ENCODE measurements at places on chromosomes 5 and 9.

DNA sequence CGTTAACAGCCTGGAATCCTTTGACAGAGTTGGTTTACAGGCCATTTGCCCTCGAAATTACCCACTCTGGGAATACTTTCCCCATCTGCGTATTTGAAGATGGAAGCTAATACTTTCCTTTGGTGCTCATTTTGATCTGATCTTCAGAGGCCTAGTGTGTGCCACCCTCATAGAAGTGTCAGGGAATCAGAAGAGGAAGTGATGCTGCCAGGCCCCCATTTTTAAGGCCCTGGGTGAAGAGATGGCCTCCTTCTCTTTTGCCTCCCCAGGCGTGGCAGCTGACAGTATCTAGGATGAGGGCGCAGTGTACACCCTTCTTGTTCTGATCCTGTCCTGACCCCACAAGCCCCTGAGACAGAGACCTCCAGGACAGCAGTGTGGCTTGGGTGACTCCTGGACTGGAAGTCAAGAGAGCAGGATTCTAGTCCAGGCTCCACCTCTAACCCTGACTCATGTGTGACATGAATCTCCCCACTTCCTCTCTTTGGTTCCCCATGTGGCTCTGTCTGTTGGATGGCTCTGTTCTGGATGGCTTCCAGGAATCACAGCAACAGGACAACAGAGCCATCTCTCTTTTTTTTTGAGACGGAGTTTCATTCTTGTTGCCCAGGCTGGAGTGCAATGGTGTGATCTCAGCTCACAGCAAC lies 27.8 kb downstream of the CSF1R start:
- peak; percentile 34 for ATAC-seq

- ATAC-seq = peak; percentile 13
Measured at GRCh38 chr9:35605351-35606137, 482 bp downstream of the TESK1 start.

GRCh38 chr9:89542401-89543021 lies 44.6 kb upstream of the SEMA4D start:
- peak; percentile 40 for ATAC-seq

DNA sequence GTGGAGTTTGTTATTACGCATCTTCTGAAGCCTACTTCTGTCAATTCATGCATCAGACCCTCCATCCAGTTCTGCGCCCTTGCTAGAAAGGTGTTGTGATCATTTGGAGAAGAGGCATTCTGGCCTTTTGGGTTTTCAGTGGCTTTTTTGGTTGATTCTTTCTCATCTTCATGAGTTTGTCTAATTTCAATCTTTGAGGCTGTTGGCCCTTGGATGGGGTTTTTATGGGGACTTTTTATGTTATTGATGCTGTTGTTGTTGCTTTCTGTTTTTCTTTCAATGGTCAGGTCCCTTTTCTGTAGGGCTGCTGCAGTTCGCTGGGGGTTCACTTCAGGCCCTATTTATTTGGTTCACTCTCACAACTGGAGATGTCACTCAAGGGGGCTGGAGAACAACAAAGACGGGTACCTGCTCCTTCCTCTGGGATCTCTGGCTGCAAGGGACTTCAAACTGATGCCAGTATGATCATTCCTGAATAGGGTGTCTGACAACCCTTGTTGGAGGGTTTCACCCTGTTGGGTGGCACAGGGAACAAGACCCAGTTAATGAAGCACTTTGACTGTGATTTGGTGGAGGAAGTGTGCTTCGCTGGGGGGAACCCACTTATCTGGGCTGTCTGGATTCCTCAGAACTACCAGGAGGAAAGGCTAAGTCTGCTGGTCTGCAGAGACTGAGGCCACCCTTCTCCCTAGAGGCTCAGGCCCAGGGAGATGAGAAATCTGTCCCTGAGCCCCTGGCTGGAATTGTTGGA lies 226.7 kb upstream of the PTGER4 start:
- no peak for ATAC-seq

- ATAC-seq = no peak
Measured at GRCh38 chr9:128800061-128800460, 13.0 kb downstream of the TBC1D13 start.

DNA sequence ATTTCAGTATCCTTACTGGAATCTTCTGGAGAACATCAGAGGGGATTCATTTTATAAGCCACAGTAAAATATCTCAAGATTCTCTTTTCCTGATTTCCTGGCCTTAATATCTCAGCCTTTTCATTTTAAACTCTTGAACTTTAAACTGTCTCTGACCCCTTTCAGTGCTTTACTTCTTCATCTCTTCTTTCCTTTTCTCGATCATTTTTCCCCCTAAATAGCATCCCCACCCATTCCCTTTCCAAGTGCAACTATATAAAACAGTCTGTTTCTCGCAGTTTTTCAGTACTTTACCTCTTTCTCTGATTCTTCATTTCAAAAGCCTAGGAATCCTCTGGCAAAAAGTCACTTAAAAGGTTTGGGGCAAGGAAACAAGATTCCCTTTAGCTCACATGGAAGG lies 80.5 kb downstream of the PALM2AKAP2 start:
- ATAC-seq = no peak

DNA sequence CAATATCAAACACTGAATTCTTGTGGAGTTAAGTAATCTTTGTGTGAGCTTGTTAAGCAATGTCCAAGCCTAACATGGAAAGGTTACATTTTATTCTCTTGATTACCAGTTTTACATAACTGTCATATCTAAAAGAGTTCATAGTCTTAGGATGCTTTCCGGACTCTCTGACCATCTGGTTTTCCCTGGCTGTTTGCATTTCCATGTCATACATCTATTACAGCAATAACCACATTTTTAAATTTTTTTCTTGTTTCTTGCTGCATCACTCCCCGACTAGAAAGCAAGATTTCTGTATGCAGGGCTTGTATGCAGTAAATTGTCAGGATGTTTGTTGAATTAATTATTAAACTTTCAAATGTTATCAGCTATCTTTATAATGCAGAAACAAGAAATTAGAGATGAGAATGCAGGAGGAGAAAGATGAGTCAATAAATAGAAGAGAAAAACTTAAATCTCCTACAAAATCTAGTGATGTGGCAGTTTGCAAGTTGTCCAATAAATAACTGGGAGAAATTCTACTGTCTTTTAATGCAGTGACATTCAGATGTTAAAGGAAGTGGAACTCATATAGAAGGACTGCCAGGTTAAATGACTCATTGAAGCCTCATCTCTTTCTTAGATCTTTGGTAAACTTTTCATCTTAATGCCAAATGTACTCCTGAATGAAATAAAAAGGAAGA lies 179.6 kb upstream of the SGCD start:
- ATAC-seq = peak; percentile 88

GRCh38 chr9:116806075-116806474 lies 119.0 kb downstream of the TRIM32 start:
- no peak for ATAC-seq

DNA sequence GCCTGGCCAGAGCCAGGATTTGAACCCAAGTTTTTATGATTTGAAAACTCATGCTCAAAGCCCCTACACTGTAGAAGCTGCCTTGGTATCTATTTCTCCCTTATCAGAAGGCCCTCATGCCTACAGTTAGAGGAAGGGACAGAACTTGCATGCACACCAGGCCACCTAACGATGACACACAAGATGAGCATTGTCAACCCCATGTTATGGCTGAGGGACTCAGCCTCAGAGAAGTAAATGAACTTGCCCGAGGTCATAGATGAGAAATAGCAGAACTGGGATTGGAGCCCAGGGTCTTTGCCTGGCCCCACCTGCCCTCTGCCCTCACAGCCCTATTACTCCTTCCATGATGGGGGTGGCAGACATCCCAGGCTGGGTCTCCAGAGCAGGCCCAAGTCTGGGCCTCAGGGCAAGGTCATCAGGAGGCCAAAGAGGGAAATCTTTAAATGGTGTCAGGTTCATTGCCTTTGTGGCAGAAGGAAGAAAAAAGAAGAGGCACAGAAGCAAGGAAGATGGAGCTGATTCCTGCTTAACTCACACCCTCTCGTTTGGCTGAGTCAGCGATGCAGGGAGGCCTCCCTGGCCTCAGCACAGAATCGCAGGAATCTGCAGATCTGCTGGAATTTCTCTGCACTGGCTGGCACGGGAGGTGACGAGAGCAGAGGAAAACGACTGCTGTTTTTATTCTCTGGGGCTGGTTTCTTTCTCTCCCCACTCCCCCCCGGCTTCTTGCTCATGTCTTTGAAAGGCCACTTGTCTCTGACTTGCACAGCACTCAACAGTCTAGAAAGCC lies 20.6 kb upstream of the CRB2 start:
- ATAC-seq = peak; percentile 87

- no peak for ATAC-seq
Measured at GRCh38 chr9:87667164-87667738, 58.7 kb upstream of the CTSL start.

- ATAC-seq = peak; percentile 6
Measured at GRCh38 chr5:36152324-36153297, 700 bp downstream of the SKP2 start.

GRCh38 chr9:117809751-117810150 lies 105.5 kb downstream of the TLR4 start:
- no peak for ATAC-seq

- ATAC-seq = no peak
Measured at GRCh38 chr5:2143646-2144353, 261.1 kb upstream of the IRX4 start.

- no peak for ATAC-seq
Measured at GRCh38 chr5:115470921-115471320, 73.7 kb downstream of the FEM1C start.

DNA sequence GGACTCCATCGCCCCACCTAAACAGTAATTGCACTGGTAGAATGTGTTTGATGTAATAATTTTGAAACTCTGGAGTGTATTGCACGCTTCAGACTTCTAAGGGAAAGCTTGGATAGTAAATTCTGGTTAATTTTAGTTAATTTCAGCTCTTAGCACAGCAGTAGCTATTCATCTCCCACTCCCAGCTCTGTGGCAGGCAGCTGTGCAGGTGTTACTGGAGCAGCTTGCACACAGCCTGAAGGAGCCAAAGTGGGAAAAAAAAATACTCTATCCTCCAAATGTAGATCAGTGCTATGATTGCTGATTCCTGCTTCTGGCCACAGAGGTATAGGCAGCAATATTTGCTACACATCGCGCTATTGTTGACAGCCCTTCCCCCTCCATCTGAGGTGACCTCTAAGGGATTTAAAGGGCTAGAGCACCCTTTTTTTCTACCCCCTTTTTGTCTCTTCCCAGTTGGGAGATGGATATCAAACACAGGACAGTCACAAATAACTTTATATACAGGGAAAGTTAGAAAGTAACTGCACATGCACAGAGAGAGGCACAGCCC lies 97.4 kb downstream of the KCTD16 start:
- no peak for ATAC-seq

GRCh38 chr9:23669776-23670175 lies 156.3 kb downstream of the ELAVL2 start:
- ATAC-seq = no peak

DNA sequence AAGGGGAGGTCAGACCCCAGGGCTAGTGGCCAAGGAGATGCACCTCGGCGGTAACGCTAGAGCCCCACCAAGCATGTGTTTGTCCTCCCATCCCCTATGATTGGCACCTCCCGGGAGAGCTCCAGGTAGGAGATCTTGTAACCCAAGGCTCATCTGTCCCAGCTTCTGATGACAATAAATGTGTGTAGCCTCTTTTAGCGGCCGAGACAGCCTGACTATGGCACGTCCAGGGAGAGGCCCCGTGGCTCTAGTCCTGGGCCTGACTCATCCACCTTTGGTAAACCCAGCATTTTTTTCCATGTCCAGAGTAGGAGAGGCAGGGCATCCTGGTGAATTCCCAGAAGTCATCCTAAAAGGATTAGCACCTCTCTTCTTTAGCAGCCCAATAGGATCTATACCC lies 39.2 kb downstream of the IRF1 start:
- ATAC-seq = no peak

DNA sequence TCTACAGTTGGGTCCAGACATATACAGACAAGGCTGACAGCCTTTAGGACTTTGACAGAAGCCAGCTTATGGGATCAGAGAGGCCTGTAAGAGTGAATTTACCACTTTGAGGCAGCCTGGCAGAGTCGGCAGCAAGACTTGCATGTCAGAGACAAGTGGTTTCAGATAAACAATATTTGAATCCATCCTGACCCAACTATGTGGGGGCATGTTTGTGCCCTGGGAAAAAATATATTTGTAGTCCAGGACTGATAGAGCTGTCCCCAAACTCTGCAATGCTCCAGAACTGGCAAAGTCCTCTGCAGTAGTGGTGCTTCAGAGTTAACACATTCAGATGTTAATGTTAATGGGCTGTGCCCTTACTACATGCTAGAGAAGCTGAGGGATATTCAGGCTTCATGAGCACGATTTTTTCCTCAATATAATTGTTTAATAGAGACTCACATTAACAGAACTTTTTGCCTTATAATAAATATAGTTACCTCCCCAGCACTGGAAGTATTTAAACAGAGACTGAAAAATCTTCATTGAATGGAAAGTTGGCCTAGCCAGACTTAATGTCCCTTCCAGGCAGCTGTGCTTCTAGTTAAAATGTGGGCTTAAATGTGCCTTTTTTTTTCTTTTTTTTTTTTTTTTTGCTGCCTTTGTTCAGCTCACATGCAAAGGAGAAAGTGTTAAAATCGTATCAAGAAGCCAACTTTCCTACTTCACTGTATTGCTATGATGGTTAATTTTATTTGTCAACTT lies 42.9 kb downstream of the FEM1C start:
- ATAC-seq = no peak

- ATAC-seq = no peak
Measured at GRCh38 chr5:179284751-179285631, 60.3 kb downstream of the ADAMTS2 start.

- no peak for ATAC-seq
Measured at GRCh38 chr5:139117342-139117884, 80.8 kb downstream of the SIL1 start.

- no peak for ATAC-seq
Measured at GRCh38 chr5:168879929-168880328, 300.8 kb upstream of the PANK3 start.

DNA sequence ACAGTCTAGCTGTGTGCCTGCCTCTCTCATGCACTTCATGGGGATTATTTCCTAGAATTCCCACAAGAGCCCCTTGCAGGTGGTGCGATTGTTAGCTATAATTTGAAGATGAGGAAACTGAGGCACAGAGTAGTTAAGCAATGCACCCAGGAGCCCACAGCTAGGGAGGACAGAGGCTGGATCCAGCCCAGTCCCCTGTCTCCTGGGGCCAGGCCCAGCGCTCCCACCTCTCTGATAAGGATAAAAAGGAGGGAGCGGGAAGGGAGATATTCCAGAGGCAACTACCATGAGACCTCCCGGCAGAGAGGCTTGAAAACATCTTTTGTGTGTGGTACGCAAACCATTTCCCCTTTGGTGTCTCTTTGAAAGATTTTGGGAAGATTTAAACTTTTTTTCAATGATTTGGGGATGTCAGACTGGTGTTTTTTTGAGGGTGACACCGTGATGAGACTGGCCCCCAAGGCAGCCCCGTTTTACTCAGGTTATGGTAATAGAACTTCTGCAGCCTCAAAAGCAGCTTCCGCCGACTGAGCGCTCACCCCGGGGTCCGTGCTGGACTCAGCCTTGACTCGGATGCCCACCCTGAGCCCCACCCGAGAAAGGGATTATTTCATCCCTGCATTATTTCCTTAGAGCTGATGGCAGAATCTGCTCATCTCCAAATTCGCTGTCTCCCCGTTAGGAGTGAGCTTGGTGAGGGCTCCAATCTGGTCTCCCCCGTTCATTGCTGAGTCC lies 144.7 kb upstream of the IER5L start:
- ATAC-seq = no peak
